Aorta (tissue), 5 donors: ENCODE measurements at places on chromosomes 5 and 9. TPM values are rescaled to one million over a fixed set of nuclear protein-coding genes. Genes with fewer than 3 reads are reported as not detected.

DNA sequence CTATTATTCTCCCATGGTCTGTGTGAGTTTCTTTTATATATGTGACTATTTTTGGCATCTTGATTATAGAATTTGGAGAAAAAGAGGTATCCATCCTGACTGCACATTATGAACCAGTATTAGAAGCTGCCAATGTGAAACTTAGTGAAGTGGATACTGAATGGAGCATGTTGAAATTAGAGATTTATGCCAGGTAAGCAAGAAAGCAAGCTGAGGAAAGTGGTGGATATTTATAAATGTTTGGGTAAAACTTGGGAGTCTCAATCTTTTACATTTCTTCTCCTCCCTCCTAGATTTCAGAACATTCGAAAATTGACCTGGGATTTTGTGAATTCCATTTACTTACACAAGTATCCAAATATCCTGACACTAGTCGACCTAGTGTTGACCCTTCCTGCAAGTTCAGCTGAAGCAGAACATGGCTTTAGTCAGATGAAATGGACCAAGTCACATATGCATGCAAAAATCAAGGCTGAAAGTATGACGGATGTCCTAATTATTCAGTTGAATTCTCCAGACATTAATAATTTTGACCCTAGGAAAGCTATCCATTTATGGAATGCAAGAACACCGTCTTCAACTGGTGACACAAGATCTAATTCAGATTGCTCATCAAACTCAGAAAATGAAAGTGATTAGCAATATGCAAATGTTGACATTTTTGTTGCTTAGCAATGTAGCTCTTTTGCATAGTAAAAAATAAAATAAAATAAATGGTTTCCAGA is 66.8 kb upstream of the IL7R start:
- H3K36me3 ChIP-seq, result no peaks in the 10 kb centered on the region
- H3K27me3 ChIP-seq, result peaks cover 2% of the 10 kb centered on the region
- no peak overlapping the region for H3K4me3 ChIP-seq
- no peak overlapping the region for H3K27ac ChIP-seq
- H3K4me1 ChIP-seq, result no peaks in the 10 kb centered on the region

The RANBP3L gene
- 4.9 TPM for total RNA-seq

The KIAA0825 gene
- 3.7 TPM for total RNA-seq

DNA sequence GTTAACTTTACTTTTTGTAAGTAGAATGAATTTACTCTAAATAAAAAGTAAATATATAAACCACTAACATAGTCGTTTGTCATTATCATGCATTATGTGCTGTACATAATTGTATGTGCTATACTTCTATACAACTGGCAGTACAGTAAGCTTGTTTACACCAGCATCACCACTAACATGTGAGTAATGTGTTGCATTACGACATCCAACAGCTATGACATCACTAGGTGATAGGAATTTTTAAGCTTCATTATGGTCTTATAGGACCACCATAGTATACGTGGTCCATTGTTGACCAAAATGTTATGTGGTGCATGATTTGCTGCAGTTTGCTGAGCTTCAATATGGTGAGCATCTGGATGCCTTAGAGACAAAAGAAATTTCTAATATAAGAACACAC is 819.1 kb upstream of the GRAMD2B start:
- no peaks in the 10 kb centered on the region for H3K27me3 ChIP-seq
- no peak for DNase-seq
- H3K4me3 ChIP-seq, result no peak overlapping the region

The PCDHGA11 gene
- total RNA-seq, result 9.2 TPM

The ZNF618 gene
- 17.3 TPM for total RNA-seq

The TNC gene
- total RNA-seq, result 117 TPM

DNA sequence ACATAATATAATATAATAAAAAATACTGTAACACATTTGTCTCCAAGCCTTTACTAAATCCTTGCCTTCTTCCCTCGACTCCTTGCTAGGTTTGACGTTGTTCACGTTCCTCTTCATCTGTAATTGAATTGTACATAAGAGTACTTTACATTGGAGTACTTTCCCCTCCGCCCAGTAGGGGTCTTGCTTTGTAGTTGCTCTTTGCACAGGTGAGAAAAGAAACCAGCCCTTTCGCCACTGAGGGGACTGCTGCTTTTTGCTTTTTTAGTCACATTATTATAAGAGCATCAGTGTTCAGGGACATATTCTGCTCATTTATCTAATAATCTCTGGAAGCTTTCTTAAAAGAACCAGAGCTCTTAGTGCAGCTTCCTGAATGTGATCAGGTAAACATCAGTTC is 115.0 kb downstream of the CETN3 start:
- H3K27ac ChIP-seq, result no peak overlapping the region
- DNase-seq, result no peak
- no peaks in the 10 kb centered on the region for H3K27me3 ChIP-seq
- no peaks in the 10 kb centered on the region for H3K36me3 ChIP-seq
- no peaks in the 10 kb centered on the region for H3K4me1 ChIP-seq

GRCh38 chr5:32264957-32265572 is 47.7 kb downstream of the MTMR12 start:
- H3K4me3 ChIP-seq, result no peak overlapping the region
- no peak overlapping the region for H3K27ac ChIP-seq
- no peak for DNase-seq

DNA sequence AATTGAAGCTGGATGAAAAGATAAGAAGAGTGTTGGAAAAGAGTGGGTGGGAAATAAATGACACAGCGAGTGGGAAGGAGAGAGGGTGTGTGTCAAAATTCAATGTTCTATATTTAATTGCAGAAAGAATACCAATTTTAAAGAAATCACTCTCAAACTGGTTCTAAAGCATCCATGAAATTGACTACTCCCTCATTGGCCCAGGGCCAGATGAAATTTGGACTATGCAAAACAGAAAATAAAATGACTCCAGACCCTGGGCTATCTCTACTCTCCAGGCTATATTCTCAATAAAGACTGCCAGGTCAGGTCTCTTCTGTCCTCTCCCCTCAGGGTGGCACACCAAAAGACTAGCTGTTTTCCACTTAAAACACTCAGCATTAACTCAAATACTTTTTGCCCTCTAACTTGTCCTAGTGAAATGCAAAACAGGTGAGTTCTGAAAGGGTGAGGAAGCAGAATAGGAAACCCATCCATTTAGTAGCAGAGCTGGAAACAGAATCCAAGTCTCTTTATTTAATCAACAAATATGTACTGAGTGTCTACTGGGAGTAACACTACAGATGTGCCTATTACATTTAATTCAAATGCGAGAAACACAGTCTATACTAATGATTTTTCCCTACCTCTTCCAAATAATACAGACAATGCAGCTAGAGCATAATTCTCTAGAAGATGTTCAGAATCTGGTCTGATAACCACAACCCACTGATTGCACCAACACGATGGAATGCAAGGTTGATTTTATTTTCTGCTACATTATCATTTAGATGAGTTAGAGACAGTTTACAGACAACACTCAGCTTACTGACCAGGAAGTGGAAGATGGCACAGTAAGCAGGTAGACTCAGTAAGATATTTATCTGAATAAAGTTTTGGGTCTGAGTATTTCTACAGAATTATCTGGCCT is 42.1 kb downstream of the EFCAB9 start:
- no peak overlapping the region for H3K27ac ChIP-seq
- DNase-seq, result no peak
- H3K4me3 ChIP-seq, result no peak overlapping the region
- no peaks in the 10 kb centered on the region for H3K4me1 ChIP-seq
- no peaks in the 10 kb centered on the region for H3K27me3 ChIP-seq

DNA sequence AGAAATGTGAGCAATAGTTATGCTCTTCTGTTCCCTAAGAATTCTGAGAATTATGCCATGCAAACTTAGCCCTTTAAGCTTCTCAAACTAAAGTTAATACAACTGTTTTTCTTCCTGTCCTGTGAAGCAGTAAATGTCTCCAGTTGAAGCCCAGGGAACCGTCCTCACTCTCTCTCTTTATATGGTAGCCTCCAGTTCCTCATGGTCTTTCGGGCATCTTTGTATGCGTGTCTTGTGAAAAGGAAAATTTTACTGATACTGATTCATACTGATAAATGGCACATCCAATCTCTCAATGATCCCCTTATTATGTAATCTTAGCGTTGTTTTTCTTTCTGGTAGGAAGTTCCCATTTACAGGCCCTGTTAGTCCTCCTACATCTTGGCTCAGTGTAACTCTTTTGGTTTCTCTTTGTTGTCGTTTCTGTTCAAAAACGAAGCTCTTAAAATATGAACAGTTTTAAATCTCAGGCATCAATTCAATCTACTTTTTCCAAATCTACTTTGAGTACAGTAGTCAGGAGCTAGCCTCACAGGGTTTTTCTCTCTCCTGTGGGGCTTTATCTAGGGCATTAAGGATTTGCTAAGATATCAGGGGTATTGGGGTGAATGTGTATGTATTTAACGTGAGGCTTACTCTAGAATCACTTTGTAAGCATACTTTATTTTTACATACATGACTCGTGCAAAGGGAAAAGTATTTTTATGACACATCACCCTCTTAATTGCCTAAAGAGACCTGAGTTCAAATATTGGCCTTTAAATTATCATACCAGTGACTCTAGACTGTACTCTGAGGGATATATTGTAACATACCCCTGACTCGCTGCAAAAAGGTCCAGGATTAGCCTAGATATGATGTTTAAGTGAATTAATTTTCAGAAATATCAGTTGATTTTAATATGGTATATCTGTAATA is 258.0 kb downstream of the NR3C1 start:
- DNase-seq, result no peak
- H3K27ac ChIP-seq, result peak overlapping the region; percentile 38
- H3K27me3 ChIP-seq, result no peaks in the 10 kb centered on the region

The TAS2R1 gene
- total RNA-seq, result not detected

The PCDHA11 gene
- 0.27 TPM for total RNA-seq

- H3K27ac ChIP-seq, result peak overlapping the region; percentile 65
- H3K27me3 ChIP-seq, result no peaks in the 10 kb centered on the region
- H3K36me3 ChIP-seq, result no peaks in the 10 kb centered on the region
- H3K4me3 ChIP-seq, result no peak overlapping the region
- DNase-seq, result peak; percentile 87
Measured at GRCh38 chr5:33892620-33893137, 889 bp upstream of the ADAMTS12 start.
